Glomerular endothelial cell (primary cell): ENCODE measurements at places on chromosomes 7 and 10.

DNA sequence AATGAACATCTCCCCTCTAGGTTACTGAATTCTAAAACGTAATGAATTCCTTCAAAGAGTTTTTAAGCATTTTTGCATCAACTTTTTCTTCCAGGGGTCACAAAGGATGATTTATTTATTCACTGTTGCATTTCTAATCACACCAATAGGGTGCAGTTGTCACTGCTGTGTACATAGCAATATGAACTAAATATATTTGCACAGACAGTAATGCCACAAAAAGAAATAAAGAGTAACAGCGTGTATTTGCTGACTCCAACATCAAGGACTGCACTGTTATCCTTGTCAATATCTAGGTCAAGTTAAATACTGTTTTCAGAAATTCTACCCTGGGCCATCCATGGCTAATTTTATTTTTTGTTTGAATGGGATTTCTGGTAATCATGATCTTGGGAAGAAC, 138.0 kb downstream of the FRMD4A start:
- DNase-seq = no peak

- DNase-seq = no peak
Observed at GRCh38 chr10:66366163-66366562, 559.7 kb upstream of the LRRTM3 start.

DNA sequence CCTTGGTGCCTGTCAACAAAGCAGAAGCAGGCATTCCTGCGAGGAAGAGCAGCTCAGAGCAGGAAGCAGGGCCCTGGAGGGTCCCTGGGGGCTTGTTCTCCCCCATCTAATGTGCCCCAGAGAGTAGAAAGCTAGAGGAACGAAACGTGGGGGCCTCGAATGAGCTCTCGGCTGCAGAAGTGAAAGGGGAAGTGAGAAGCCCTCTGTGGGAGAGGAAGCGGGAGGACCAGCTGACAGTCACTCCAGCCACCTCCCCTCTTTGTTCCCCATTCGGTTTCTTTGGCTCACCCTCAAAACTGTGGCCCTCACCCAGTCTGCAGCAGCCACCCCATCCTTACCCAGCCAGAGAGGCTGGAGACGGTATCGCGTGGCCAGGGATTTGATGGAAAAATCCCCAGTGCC, 25.0 kb downstream of the C10orf105 start:
- DNase-seq = no peak

DNA sequence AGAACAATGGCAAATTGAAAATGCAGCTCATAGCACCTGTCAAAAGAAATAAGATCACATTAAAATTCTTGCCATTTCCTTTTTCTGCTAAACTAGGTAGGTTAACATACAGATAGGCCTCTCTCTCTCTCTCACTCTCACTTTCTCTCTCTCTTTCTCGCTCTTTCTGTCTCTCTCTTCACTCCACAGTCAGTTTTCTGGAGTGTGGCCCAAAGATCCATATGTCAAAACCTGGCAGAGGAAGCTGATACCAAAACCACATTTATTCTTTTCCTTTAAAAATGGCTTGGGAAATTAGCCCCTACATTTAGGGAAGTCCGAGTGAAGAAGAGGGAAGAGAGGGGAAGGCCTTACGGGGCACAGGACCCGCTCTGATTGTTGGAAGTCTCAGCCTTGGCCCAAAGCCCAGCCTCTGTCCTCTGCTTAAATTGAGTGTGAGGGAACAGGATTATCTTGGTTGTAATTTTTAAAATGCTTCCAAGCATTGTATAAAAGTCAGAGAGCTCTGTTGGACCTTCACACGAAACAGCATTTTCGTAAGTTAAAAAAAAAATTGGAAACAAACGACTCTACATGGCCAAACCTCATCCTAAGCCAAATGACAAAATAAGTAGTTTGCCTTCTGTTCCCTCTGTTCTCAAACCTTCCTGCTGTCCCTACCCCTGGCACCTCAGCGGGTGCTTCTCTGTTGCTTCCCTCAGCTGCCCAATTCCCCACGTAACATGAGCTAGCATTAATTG, 83.2 kb downstream of the FRMD4A start:
- no peak for DNase-seq

DNA sequence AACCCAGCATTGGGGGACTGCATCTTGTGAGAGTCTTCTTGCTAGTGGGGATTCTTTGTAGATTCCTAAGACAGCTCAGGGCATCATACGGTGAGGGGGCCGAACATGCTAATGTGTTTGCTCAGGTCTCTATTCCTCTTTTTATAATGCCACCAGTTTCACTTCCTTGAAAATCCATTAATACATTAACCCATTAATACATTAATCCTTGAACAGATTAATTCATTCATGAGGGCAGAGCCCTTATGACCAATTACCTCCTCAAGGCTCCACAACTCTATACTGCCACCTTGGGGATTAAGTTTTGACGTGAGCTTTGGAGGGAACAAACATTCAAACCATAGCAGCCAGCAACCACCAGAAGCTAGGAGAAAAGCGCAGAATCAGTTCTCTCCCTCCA, 67.2 kb upstream of the POT1 start:
- no peak for DNase-seq

DNA sequence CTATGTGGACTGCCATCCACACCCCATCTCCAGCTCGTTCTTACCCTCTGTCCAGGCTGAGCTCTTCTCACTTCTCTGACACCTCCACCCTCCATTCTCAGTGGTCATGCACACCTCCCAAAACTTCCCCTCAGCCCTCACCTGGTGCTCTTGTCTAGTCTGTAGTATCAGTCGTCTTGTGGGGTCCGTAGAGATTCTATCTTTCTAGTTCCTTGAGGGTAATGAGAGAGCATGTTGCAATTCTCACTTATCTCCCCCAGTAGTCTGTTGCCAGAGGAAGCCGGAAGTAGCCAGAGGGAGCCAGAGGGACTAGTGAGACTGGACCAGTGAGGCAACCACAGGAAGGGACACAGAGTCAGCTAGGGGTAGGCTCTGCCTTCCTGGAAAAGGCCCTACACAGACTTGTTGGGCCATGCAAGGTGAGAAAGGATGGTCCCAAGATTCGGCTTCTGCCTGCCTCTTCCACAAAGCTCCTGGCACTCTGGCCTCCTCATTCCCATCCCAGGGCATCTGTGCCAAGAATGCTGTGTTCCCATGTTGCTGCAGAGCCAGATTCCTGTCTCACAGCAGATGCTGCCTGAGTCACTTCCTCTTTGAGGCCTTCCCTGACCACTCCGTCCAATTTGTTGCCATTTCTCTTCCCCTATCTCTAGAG, 50.6 kb upstream of the DUSP5 start:
- peak; percentile 54 for DNase-seq
